ENCODE measurements at places on chromosomes 12 and 14. TPM values are rescaled to one million over a fixed set of nuclear protein-coding genes. Genes with fewer than 3 reads are reported as not detected.

- DNase-seq, result no peak
These were observed 46.8 kb upstream of the BEGAIN start for GRCh38 chr14:100634026-100634425.

DNA sequence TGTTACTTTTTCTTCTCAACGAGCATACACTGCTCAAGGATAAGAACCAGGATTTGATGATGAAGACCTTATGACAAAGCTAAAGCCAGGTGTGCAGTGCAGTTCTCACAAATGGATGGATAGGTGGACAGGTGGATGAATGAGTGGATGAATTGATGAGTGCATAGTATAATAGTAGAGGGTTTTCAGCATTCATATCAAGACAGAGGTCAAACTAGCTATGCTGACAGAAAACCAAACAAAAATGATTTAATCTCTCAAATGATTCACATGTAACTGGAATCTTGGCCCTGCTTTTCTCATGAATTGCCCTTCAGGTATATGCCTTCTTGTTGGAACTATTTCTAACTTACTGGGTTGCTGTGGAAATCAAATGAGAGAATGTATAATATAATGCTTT is 240.9 kb downstream of the BCAT1 start:
- no peak for DNase-seq

The SLC38A1 gene
- 117 TPM for total RNA-seq

The BCL11B gene
- 10.4 TPM for total RNA-seq

GRCh38 chr12:47984331-47984801 is 19.9 kb downstream of the COL2A1 start:
- no peak for DNase-seq

DNA sequence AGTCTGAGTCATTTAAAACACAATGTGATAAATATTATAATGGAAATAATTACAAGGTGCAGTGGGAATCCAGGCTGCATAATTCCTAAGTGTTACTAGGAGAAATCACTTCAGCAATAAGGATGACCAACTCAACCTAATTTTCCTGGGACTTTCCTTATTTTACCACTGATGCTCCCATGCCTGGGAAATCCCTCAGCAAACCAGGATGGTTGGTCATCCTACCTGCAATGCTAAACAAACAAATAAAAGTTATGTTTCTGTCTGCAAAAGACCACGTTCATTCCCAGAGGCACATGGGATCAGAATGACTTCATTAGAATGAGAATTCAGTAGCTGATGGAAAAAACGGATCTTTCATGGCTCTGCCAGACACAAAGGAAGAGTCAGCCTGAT is 130.8 kb upstream of the RAP1B start:
- no peak for DNase-seq

DNA sequence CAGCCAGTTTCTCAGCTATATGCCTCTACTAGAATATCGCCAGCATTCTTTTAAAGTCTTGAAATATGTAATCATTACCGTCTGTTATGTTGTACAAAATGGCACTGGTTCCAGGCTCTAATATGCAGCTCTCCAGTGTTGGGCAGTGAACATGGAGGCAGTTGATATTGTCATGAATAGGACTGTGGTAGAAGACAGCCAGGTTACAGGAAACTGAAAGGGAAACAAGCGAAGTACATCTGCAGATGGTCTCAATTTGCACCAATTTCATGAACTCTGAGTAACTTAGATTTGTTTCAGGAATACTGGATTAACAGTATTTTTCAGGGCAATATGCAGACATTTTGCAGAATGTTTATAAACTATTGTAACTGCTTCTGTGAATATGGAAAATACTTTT is 13.4 kb upstream of the KLHL42 start:
- no peak for DNase-seq

DNA sequence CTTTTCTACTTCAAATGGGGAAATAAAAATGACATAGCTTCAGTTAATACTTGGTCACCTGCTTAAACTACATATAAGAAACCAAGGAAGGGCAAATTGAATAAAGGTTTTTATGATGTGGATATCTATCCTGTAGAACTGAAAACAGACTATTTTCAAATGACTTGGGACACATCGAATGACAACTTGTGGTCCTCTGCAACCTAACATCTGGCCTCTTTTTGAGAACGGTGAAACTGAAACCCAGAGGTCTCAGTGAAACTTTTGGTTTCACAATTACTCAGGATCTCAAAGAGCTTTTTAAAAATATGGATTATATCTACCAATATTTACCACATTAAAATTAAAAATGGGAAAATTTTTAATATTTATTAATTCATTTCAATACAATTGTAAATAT is 65.2 kb downstream of the PPP2R5E start:
- no peak for DNase-seq

DNA sequence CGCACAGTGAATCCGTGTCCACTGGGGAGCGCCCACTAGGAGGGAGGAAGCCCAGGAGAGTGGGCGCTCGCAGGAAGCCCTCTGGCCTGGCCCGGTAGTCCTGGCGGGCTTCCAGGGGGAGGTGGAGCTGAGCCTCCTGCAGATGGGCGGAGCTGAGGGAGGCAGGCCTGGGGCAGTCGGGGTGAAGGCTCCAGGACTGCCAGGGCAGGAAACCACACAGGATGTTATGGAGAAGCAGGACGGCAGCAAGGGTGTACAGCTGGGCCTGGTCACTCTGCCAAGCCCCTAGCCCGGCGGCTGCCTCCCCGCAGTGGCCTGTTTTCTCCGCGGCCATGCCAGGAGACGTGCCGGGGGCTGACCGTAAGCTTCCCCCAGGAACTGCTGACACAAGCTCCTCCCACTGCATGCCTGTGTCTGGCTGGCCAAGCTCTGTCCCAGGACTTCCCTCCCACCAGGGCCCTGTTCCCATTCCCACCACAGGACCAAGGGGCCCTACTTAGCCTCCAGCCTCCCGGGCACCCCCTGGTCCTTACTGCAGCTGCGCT is 143.4 kb upstream of the C14orf180 start:
- DNase-seq, result peak; percentile 36

DNA sequence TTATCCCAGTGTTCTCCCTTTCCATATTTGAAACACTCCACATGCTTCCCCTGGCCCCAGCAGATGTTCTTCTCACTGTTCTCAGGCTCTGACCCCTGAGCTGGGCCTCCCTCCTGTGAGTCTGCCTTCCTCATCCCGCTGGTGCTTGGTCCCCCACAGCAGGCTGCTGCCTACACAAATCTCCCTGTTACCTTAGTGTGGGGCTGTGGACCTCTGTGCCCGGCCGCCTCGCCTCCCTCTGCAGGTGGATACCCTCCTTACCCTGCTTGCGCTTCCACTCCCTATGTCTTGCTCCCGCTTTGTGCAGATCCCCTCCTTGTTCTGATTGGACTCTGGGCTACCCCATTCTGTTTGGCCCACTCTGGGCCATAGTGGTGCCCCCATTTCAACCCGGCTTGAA is 6.9 kb downstream of the DERA start:
- no peak for DNase-seq

DNA sequence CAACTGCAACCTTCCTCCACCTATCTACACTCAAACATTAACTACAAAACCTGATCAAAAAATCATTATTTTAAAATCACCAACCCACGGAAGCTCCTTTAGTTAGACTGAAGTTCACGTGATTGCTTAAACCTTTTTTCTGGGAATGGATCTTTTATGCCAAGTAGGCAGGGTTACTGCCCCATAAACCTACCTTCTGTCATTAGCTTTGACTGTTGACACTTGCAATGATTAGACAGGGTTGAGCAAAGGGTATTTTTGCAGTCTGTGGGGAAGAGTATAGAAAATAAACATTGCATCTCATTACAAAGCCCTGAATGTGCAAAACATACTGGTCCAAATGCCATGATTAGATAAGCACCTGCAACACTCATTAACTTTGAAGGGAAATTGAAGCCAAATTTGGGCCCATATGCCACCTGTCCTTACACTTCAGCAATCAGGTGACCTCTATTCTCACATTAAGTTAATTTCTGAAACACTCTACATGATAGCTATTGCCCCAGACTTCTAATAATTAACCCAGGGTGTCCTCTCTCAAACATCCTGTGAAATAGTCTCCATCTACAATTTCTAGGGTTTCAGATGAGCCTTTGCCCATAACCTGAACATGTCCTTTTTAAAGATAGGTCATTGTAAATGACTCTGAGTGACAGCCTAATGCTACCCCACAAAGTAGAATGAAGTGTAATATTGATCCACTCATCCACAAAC is 156.0 kb upstream of the PLEKHG7 start:
- DNase-seq, result peak; percentile 32

GRCh38 chr12:71981149-71981548 is 42.5 kb downstream of the TPH2 start:
- no peak for DNase-seq

GRCh38 chr14:95920769-95921438 is 44.3 kb downstream of the TUNAR start:
- DNase-seq, result no peak

The DPF3 gene
- total RNA-seq, result 6.7 TPM

DNA sequence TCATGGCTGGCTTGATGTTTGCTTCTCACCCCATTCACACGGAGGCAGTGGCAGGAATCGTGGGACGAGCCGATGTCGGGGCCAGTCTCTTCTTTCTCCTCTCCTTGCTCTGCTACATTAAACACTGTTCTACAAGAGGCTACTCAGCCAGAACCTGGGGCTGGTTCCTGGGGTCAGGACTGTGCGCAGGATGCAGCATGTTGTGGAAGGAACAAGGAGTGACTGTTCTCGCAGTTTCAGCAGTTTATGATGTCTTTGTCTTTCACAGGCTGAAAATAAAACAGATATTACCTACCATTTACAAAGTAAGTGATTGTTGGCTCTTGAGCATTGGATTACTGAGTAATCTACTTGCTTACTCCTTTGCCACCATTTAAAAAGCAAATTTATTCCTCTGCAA is 170.6 kb downstream of the TMTC2 start:
- DNase-seq, result no peak

- no peak for DNase-seq
These were observed 6.7 kb downstream of the ACTR6 start for GRCh38 chr12:100207311-100207710.

DNA sequence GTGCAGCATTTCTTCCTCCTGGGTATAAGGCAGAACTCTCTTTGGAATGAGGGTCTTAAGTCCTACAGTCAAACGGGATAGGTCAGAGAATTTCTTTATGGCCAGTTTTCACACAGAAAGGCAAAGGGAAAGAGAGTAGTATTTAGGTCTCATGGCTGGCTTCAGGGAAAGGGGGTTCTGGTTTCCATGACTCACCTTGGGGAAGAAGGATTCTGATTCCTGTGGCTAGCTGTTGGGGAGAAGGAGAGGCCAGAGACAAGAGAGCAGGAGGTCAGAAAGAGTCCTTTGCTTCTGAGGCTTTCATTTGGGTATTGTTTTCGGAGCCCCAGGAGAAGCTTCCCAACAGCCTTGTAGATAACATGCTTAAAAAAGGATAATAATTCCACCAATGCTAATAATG is 332.5 kb downstream of the NPAS3 start:
- DNase-seq, result no peak

The MOK gene
- 4.8 TPM for total RNA-seq

The PTPRR gene
- total RNA-seq, result 21.8 TPM
